ENCODE measurements at places on chromosomes 4 and X. TPM values are rescaled to one million over a fixed set of nuclear protein-coding genes. Genes with fewer than 3 reads are reported as not detected.

MGARP gene
- 0.30 TPM for total RNA-seq

CTSO gene
- 1.1 TPM for total RNA-seq

NHSL2 gene
- 0.37 TPM for total RNA-seq

CSN1S1 gene
- total RNA-seq, result not detected

PRR32 gene
- not detected for total RNA-seq

EXOC1L gene
- not detected for total RNA-seq

SPANXA2 gene
- not detected for total RNA-seq

GPAT3 gene
- total RNA-seq, result 31.2 TPM

GPRASP1 gene
- 0.22 TPM for total RNA-seq

EIF4E gene
- 80.6 TPM for total RNA-seq

SPIN3 gene
- 5.9 TPM for total RNA-seq

GAB3 gene
- total RNA-seq, result 0.67 TPM

IL2 gene
- total RNA-seq, result not detected

TMEM175 gene
- total RNA-seq, result 6.0 TPM

UCP1 gene
- total RNA-seq, result not detected

CT47B1 gene
- not detected for total RNA-seq

DCAF8L2 gene
- not detected for total RNA-seq

UGT2B7 gene
- total RNA-seq, result 0.14 TPM

CDKL2 gene
- 0.82 TPM for total RNA-seq

PCSK1N gene
- total RNA-seq, result 48.4 TPM

ADH4 gene
- total RNA-seq, result not detected

SAGE1 gene
- 0.09 TPM for total RNA-seq

NEUROG2 gene
- not detected for total RNA-seq

CFAP99 gene
- not detected for total RNA-seq

MAGEA2 gene
- 0.27 TPM for total RNA-seq

GJB1 gene
- not detected for total RNA-seq

CETN2 gene
- total RNA-seq, result 74.2 TPM

ITGB1BP2 gene
- total RNA-seq, result 1.1 TPM

PNMA3 gene
- total RNA-seq, result 0.09 TPM

ADGRG2 gene
- 11.0 TPM for total RNA-seq

TRIM75 gene
- total RNA-seq, result not detected

NMU gene
- 0.48 TPM for total RNA-seq

FOXP3 gene
- 0.14 TPM for total RNA-seq

SLBP gene
- total RNA-seq, result 89.5 TPM

FABP2 gene
- total RNA-seq, result not detected

NDST3 gene
- not detected for total RNA-seq

TRO gene
- 0.96 TPM for total RNA-seq

DCAF4L1 gene
- 0.19 TPM for total RNA-seq

ATP2B3 gene
- total RNA-seq, result 0.10 TPM

HELQ gene
- total RNA-seq, result 4.8 TPM

APLN gene
- total RNA-seq, result 0.85 TPM

ZXDA gene
- 1.8 TPM for total RNA-seq

CSAG1 gene
- total RNA-seq, result not detected

ZNF711 gene
- total RNA-seq, result 0.84 TPM

FAAH2 gene
- 0.13 TPM for total RNA-seq

MAN2B2 gene
- 9.9 TPM for total RNA-seq

CLDN2 gene
- 5.9 TPM for total RNA-seq

PCDH10 gene
- total RNA-seq, result 0.30 TPM

IL1RAPL1 gene
- total RNA-seq, result not detected

GPRASP3 gene
- 3.3 TPM for total RNA-seq

Data from A549 treated with Mapracorat at 1 μM for 4 hours (cell line).